ENCODE measurements at places on chromosomes 5 and 9. TPM values are rescaled to one million over a fixed set of nuclear protein-coding genes. Genes with fewer than 3 reads are reported as not detected.
A peak's percentile ranks its signal among the peaks of the same experiment; 100 is the strongest.

GRCh38 chr5:87394411-87395165, 18.1 kb downstream of the CCNH start:
- DNase-seq: peak; percentile 57

DNA sequence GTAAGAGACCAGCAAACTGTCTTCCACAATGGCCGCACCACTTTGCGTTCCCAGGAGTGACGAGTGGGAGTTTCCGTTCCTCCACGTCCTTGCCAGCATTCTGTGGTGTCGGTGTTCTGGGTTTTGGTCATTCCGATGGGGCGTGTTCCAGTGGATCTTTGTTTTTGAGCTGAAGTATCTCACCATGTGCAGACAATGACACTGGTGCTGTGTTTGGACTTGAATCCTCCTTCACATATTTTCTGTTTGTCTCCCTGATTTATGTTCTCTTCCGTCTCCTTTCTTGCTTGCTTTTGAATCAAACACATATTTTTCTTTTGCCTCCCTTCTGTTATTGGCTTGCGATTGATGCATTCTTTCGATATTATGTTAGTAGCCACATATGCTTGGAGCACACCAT, 60.8 kb upstream of the IRX4 start:
- DNase-seq: no peak

DNA sequence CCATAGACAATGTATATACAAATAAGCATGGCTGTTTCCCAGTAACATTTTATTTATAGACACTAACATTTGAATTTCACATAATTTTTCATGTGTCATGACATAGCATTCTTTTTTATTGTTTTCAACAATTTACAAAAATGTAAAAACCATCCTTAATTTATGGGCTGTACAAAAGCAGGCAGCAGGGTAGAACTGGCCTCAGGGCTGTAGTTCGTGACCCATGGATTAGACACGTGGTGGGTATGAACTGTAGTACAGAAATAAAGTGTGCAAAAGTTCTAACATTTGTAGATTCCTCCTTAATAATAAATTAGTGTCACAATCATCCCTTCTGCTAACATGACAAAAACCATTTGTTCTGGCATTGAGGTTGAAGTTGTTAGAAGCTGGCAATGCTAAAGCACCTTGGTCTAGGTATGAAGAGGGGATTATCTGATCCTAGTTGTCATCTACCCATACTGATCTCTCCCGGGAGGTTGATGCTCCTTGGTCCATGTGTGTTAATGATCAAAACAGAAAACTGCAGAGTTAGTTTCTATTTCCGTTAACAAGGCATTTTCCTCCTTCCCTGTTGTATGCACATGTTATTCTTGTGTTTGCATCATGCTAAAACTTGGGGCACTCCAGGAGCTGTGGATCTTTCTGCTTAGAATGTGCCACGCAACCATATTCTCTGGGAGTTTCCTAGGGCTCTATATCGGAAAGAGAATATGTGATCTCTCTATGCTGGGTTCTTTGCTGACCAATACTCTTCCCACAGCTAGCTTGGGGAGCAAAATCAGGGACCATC, 917.6 kb downstream of the TLE1 start:
- DNase-seq: no peak

DNA sequence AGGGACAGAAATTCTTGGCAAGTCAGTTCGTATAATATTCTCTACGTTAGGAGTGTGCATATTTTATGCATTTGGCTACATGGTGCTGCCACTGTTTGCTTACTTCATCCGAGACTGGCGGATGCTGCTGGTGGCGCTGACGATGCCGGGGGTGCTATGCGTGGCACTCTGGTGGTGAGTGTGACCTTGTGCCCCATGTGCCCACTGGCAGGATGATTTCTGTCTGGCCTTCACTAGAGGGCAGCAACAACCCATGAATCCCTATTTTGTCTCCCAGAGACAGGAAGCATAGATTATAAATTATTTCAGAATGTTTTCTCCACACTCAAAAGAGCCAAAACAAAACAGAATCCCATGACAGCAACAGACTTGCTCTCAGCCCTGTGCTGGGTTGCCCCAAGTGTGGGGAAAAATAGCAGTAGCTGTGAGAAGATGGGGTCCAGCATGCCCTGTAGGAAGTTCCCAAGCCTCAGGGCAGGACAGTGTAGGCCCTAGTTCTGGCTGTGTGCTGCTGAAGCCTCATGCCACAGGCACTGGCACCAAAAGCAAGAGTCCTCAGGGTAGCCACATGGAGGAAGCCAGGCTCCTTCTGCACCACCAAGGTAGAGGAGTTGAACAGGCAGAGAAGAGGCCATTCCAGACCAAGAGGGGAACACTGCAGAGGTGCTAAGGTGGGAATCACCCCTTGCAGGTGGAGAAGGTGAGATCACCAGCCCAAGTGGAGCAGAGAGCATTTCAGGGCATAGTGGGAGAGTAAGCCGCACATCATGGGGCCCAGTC, 16.0 kb downstream of the SLC22A5 start:
- DNase-seq: peak; percentile 44

- DNase-seq: no peak
Observed at GRCh38 chr9:91033797-91034196, 232.2 kb downstream of the SYK start.

SAXO1 gene
- not detected for total RNA-seq

GRCh38 chr5:73280386-73280785, 107.4 kb downstream of the TMEM174 start:
- DNase-seq: no peak

GRCh38 chr5:177985430-177986040, 10.5 kb downstream of the PROP1 start:
- DNase-seq: no peak

DNA sequence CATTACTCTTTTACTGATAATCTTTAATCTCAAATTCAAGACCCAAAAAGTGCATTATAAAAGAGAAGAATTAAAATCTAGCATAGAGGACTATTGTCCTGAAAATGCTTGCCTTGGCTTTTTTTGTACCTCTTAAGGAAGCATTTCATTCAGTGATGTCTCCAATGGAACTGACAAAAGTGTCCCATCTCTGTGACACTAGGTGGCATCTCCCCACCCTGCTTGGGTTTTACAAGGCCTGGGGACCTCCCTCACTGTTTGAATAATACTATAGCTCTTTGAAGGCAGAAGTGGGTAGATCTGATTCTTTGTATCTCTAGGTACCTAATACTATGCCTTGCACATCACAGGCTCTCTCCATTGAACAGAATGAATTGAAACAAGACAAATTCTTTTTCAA, 180.6 kb downstream of the EPB41L4A start:
- no peak for DNase-seq

DNA sequence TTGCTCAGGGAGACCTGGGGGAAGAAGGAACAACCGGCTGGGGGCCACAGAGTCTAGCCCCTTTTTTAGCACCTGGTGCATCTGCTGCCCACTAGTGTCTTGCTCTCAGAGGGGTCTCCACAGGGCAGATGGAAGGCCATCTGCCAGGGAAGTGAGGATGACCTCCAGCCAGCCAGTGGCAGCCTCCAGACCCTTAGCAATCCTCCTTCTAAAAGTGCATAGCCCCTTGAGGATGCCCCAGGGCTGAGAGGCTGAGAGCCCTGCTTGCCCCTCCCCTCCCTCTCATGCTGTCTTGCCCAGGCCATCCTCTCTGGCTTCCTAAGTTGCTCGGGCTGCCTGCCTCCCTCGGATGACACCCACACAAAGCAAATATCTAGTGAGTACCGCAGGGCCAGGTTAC, 81.5 kb upstream of the PANK3 start:
- peak; percentile 20 for DNase-seq

GRCh38 chr5:135660826-135661575, 82.2 kb upstream of the CXCL14 start:
- DNase-seq: no peak

DNA sequence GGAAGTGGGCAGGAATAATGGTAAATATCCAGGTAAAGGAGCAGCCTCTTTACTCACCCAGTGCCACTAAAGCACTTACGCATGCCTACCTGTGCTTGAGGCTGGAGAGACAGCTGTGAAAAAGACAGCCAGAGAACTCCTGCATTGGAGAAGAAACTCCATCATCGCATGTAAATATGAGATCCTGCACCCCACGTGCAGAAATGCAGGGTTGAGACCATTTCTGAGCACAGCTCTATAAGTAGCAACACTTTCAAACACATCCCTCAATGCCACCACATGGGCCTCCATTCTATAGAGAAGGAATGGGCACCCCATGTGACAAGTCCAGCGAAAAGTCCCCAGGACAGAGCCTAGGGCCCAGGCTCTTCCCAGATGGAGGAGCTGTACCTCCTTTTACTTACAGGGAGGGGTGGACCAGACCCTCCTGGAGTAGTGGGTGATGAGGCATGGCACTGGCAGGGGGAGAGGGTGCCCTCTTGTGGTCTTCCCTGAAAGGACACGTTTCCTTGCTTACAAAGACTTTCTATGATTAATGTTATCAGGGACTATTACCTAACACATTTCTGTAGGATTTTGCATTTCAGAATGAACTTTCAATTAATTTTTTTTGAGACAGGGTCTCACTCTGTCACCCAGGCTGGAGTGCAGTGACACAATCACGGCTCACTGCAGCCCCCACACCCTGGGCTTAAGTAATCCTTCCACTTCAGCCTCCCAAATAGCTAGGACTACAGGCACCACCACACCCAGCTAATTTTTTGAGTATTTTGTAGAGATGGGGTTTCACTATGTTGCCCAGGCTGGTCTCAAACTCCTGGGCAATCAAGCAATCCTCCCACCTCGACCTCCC, 55.3 kb upstream of the IL17B start:
- DNase-seq: peak; percentile 64

DNA sequence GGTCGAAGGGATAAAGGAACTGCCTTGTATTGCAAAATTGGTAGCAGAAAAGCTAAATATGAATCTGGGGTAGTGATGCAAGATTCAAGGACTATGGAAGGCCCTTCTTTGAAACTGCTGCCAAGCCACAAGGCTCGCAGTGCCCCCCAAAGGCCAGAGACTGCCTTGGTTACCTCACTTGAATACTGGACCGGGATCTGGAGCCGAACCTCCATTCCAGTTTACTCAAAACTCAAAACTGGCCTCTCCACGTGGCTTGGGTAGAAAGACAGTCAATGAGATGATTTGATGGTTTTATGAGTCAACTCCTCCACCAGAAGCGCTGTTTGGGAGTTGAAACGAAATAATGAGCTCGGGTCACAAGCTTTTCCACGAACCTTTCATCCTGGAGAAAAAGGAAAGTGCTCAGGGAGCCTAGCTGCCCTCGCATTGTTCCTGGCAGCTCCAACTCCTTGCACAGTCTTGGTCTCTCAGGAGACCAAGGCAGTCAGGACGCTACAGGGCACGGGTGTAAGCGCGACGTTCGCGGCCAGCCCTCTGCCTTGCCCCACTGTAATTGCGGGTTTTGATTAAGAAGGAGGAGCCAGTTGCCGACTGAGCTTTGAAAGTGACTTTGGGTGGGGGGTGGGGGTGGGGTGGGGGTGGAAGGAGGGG, 2.8 kb downstream of the ST8SIA4 start:
- DNase-seq: peak; percentile 33

GRCh38 chr5:90368454-90369246, 40.9 kb downstream of the CETN3 start:
- no peak for DNase-seq

SEMA6A gene
- 0.53 TPM for total RNA-seq

GRAMD2B gene
- total RNA-seq: 12.0 TPM

GRCh38 chr9:4192450-4192849, 107.4 kb downstream of the GLIS3 start:
- DNase-seq: peak; percentile 47

DNA sequence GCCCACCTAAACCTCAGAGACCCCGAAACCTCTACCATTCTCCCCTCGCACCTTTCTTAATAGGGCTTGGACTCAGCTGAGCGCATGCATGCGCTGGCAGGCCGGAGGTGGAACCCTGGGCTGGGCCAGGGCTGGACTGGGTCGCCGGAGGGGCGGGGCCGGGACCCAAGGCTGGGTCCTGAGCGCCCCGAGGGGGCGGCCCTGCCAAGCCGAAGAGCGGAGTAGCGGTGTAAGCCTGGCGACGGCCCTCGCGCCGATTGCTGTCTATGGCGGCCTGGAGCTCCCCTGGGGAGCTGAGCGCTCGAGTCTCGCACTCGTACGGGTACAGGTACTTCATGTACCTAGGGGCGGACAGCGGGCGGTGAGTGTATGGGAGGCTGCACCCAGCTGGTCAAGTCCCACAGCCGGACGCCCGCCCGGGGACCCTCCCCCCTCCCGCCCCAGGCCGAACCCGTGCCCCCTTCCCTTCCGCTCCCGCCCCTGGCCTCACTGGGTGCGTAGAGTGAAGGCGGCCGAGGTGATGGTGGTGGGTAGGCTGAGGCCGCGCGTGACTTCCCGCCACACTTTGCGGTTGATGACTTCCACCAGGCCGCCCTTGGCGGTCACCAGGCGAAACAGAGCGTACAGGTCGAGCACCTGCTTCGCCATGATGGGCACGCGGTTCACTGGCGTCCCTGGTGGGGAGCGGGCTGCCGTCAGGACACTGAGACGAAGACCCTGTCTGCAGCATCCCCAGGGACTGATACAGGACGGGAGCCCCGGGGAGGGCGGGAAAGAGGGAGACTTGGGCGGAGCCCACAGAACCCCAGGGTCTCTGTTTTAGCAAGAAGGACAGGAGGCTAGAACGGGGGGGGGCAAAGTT, 3.3 kb upstream of the DCTN3 start:
- DNase-seq: no peak

NR2F1-AS1 gene
- total RNA-seq: 1.1 TPM

DNA sequence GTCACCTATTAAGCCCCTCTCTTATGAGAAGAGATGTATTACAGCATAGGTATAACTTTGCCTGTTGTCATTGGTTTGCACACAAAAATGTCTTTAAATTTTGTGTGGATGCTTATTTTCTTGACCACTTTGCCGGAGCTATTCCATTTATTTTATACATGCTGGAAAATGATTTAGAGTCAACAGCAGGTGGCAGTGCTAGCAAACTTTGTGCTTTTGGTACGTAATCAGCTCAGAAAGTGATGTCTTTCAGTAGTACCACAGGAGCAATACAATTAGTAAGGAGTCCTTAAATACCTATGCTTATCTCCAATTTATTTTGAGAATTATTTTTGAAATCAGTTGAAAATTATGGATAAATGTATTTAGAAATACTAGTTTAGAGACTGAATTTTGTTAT, 19.8 kb upstream of the NUDT12 start:
- DNase-seq: peak; percentile 55

PTGES gene
- 0.90 TPM for total RNA-seq

DNA sequence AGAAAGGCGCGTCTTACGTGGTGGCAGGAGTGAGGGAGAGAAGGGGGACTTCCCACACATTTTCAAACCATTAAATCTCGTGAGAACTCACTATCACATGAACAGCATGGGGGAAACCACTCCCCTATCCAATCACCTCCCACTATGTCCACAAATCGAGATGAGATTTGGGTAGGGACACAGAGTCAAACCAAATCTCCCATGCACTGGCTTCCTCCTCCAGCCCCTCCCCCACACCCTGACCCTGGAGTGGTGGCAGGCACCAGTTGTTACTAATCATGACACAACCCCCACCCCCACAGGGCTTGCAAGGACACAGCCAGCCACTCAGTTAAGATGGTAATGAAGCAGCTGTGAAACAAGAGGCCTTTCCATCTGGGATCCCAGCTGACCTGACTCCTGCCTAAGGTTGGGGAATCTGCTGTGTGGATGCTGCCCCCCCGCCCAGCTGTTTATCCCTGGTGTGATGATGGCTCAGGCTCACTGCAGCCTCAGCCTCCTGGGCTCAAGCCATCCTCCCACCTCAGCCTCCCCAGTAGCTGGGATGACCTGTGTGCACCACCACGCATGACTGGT, 57.1 kb upstream of the FUBP3 start:
- peak; percentile 18 for DNase-seq
